ENCODE measurements at places on chromosomes 3 and 15.
A peak's percentile ranks its signal among the peaks of the same experiment; 100 is the strongest.

GRCh38 chr3:189457201-189457607 lies 174.0 kb upstream of the TP63 start:
- DNase-seq: no peak

- DNase-seq: no peak
Measured at GRCh38 chr3:183455089-183455488, 26.7 kb upstream of the MCF2L2 start.

DNA sequence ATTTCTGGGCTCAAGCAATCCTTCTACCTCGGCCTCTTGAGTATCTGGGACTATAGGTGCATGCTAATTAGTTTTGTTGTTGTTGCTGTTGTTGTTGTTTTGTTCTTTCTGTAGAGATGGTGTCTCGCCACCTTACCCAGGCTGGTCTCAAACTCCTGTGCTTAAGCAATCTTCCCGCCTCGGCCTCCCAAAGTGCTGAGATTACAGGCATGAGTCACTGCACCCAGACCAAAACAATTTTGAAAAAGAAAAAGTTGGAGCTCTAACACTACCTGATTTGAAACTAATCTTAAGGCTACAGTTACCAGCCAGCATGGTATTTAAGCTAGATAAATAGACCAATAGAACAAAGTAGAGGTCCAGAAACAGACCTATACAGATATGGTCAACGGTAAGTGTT lies 29.8 kb downstream of the KPNA1 start:
- no peak for DNase-seq

- no peak for DNase-seq
Measured at GRCh38 chr3:119911748-119912147, 129.8 kb downstream of the NR1I2 start.

DNA sequence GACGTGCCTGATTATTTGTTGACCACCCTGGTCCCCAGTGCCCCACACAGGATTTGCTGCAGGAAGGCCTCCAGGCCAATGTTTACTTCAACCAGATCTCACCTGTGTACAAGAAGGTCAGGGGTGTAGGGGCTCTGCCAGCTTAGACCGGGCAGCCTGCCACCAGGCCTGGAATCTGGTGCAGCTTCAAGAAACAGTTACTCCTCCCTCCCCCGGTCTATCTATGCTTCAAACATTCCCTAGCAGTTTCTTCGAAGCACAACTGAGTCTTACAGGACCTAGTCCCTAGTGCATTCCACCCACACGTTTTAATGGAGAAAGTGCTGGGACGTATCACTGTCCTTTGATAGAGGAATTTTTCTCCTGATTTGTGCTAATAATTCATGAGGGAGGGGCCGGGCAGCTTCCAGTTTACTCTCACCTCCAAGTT lies 8.0 kb downstream of the SH3BP5 start:
- DNase-seq: no peak

- no peak for DNase-seq
Measured at GRCh38 chr3:54862526-54862925, 65.3 kb downstream of the LRTM1 start.

DNA sequence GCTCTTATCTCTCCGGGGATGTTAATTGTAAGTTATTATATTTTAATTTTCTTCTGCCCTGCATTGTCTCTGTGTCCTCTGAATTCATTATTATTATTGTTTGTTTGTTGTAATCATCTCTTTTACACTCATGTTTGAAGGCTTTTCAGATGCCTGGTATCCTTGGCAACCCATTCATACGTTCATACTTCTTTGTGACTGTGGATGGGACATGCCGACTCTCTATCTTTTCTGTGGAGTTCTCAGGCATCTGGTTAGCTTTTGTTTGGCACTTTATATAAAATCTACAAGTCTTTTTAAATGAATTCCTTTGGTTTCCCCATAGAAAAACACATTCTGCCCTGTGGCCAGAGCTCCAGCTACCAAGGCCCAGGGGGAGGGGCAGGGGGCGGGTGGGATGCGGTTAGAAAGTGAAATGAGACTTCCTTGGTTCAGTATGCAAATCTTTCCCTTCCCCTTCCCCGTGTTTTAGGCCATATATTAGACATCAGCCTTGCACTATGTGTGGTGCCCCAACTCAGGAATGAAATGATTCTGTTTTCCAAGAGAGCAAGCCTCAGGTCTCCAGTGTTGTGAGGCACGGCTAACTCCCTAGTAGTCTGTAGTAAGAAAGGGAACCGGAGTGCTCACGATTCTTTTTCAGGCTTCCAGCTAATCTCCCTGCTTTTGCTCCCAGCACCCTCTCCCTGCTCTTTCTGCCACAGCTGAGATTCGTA lies 79.2 kb downstream of the SST start:
- DNase-seq: no peak

DNA sequence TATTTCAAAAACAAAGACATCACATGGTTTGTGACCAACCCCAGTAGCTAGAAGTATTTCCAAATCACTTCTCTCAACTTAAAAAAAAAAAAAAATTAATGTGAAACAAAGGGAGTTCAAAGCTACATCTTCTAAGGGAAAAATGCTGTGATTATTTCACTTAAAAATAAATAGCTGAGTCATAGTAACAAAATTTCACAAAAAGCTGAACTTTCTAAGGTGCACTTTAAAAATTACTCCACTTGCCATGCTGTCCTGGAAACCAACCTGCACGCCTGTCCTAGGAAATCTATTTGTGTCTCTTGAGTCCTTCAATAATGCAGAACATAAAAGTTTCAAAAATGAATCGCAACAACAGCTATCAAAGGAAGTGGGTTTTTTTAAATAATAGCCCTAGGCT lies 1.8 kb downstream of the ACAP2 start:
- no peak for DNase-seq

GRCh38 chr3:101814835-101815234 lies 34.5 kb upstream of the NFKBIZ start:
- DNase-seq: no peak

GRCh38 chr15:73873889-73874511 lies 636 bp downstream of the TBC1D21 start:
- no peak for DNase-seq

GRCh38 chr3:127391436-127392155 lies 103.8 kb upstream of the PRR20G start:
- DNase-seq: no peak

GRCh38 chr3:39177708-39178332 lies 14.6 kb downstream of the XIRP1 start:
- peak; percentile 53 for DNase-seq

DNA sequence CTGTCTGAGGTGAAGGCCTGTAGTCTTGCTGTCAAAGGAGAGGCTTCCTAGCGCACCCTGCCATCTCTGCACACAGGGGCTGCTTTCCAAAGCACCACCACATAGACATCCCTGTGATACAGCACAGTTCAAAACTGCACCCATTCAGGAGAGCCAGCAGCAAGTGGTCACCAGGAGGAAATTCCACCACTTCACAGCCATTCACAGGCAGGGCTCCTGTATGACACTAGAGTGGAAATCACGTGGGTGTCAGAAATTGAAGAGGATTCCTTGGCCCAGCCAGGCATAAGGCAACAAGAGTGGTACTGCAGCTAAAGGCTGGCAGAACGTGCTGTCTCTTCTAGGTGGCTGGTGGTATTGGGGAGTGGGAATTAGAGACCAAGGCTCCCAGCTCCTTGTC lies 102.8 kb downstream of the RFTN1 start:
- no peak for DNase-seq

DNA sequence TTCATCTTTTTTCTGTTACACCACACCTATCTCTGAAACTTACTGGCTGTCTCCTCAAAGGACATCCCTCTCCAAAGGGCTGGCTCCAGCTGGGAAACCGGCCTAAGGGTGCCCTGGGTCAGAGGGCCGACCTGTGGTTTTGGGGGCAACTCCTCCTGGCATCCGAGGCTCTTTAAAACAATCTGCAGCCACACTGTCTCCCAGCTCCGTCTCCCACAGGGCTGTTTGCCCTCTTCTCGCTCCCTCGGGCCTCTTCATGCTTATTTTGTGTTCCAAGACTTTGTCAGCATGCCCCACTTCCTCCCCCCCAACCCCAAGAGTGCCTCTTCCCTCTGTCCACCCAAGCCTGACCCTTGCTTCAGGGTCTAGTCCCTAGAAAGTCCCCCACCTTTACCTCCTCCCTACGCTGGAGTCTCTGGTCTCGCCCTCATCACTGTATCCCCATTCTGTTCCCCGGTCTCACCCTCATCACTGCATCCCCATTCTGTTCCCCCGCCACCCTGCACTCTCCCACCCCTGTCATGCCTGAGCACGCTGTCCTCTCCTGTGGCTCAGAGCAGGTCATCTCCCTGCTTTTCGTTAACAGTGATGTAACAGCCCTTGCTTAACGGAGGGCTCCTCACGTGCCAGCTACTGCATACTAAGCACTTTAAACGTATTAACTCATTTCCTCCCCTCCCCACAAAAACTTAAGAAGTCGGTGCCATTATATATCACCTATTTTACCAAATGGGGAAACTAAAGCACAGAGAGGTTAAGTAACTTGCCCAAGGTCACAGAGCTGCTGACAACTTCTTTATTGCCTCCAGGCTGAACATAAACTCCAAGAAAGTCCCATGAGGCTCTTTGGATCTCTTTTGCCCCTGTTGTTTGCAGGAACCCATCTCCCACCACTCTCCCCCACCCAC lies 1.1 kb upstream of the CSK start:
- no peak for DNase-seq

GRCh38 chr15:100295939-100296565 lies 45.7 kb downstream of the ADAMTS17 start:
- DNase-seq: no peak

- no peak for DNase-seq
Measured at GRCh38 chr3:175260145-175260794, 401.1 kb downstream of the NAALADL2 start.

GRCh38 chr3:30694668-30695067 lies 88.3 kb downstream of the TGFBR2 start:
- no peak for DNase-seq

GRCh38 chr3:133428552-133428951 lies 28.7 kb downstream of the BFSP2 start:
- DNase-seq: no peak

DNA sequence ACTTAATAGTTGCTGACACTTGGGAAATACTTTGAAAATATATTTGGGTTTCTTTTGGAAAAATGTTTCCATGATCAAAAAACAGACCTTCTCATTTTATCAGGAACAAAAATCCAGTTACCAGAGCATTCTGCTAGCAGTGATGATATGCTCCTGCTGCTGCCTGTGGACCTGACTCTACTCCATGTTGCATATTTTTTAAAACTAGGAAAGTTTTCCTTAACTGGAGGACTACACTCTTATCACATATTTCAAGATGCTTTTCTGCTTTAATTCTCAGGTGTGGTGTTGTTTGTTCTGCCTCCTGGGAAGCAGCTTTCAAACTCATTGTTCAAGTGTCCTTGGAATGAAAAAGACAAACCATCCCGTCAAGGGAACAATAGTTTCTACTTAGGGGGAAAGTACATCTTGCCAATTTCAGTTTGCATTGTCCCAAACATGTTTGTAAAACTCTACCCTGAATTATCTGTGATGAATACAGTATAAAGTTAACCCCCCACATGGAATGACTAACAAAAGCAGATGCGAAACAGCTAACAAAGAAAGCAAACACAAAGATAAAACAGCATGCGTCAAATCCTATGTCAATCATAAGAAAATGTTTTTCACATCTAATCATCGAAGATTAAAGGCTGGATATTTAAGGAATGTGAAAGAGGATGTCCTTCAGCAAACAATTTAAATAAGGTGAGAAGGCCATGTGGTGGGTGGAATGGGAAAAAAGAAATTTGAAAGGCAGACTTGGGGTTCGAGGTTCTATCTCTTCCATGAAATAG lies 40.1 kb upstream of the PSMD6 start:
- DNase-seq: no peak

GRCh38 chr3:102466001-102466400 lies 31.2 kb downstream of the ZPLD1 start:
- no peak for DNase-seq

- peak; percentile 33 for DNase-seq
Measured at GRCh38 chr3:42831321-42831713, 22.1 kb downstream of the ACKR2 start.

DNA sequence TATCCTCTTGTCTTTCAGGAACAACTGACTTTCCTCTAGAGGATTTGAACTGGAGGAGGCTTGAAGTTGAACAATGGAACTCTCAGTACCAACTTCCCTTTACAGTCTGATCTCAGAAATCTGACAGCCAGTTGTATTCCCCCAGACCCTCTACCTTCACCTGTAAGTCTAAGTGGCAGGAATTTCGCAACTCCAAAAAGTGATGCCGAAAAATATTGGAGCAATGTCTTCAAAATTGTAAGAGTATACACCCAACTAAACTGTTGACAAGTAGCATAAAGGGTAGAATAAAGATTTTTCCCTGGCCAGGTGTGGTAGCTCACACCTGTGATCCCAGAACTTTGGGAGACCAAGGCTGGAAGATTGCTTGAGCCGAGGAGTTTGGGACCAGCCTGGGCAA lies 69.1 kb upstream of the CFAP20DC start:
- no peak for DNase-seq

DNA sequence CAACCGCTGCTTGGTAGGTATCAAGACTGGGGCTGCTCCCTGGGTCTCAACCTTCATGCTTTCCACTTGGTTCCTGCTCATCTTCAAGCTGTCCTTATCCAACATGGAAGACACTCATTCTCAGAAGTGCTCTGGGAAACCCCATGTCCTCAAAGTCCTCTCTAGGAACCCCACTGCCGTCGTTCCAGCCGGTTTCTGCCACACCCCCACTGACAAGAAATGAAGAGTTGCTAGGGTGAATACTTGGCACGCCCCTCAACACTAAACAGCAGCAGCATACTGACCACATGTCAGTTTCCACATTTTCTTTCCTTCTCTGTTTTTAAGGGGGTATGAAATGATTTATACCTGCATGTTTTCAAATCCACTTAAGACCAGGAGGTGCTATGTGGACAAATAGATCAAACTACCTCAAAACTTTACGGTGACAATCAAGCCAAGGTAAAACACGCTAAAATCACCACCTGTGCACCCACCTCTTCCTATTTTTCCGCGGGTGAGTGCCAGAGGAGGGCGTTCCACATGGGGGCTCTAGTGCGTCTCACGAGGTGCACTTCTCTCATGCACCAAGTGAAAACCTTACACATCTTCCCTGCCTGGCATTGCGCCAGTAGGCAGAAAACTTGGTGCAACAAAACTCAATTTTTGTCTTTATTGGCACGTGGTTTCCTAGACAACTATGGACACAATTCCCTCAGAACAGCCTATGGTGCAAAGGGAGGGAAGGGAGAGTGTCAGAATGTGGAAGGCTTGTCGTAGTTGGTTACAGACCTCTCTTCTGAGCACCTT lies 125.1 kb downstream of the TJP1 start:
- DNase-seq: no peak

DNA sequence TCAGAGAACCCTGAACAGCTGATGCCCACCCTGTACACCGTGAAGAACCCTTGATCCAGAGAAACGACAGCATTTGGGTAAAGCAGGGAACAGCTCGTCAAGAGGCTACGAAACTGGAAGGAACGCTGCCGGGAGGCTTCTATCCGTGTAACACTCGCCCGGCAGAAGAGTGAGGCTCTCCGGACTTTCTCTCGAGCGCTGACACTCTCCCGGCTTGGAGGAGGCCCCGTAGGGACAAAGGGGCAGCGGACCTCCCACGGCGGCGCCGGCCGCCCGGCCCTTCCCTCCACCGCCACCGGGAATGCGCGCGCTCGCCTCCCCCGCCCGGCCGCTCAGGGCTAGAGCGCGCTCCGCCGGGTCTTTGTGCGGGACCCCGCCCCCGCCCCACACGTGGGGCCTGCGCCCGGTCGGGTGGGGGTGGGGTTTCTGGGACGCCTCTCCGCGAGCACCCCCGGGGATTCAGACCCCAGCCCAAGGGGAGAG lies 1.7 kb downstream of the HYAL2 start:
- DNase-seq: peak; percentile 41

GRCh38 chr3:189049458-189050236 lies 122.1 kb upstream of the TPRG1 start:
- DNase-seq: no peak

GRCh38 chr3:1902416-1902815 lies 196.2 kb upstream of the CNTN4 start:
- no peak for DNase-seq
